ENCODE measurements at places on chromosomes 16 and 17. TPM values are rescaled to one million over a fixed set of nuclear protein-coding genes. Genes with fewer than 3 reads are reported as not detected.

The KRT32 gene
- not detected for total RNA-seq

- H3K27me3 ChIP-seq, result peaks cover 5% of the 10 kb centered on the region
- no peaks in the 10 kb centered on the region for H3K4me1 ChIP-seq
Measured at GRCh38 chr16:86212706-86213436, 297.5 kb upstream of the FOXF1 start.

DNA sequence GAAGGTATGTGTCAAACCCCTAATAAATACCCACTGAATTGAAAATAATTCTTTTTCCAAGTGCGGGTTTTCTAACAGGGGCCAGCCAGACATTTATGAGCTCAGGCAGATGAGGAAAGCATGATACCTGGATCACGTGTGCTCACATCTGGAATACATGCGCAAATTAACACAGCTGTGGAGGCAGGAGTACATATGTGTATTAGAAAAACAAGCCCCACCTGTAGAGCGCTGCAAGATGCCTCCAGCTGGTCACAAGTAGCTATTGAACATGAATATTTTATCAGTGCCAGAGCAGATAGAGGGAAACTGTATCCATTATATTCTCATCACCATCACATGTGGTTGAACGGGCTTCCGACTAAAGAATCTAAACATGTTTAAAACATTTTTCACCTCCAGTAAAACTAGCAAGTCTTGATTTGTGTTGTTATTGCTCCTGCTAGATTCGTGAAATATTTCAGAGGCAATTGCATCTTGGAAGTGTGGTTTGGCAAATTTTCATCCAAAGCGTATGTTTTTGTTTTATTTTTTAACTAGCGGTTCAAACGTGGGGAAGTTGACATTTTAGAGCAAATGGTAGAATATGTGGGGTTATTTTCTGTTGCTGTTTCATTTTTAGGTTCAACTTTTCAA lies 482.8 kb downstream of the CDH13 start:
- no peak for DNase-seq
- H3K27ac ChIP-seq, result no peak overlapping the region
- H3K36me3 ChIP-seq, result no peaks in the 10 kb centered on the region
- no peaks in the 10 kb centered on the region for H3K27me3 ChIP-seq
- no peak overlapping the region for H3K4me3 ChIP-seq

DNA sequence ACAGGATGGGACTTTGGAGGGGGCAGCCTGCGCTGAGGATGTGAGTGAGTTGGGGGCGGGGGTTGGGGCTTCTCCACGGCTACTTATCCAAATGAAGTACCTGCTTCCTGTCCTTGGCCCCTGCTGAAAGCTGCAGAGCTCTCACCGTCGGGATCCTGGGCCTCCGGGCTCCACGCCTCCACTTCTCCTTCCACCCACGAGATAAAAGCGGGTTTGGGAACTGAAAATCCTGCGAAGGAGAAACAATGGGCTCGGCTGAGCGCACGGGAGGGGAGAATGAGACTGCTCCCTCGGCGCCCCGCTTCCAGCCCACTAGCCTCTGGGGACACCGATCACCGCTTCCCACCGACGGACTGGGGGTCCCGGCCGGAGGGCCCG lies 486 bp downstream of the ZNF785 start:
- H3K4me3 ChIP-seq, result peak overlapping the region; percentile 77
- no peaks in the 10 kb centered on the region for H3K27me3 ChIP-seq
- peaks cover 3% of the 10 kb centered on the region for H3K36me3 ChIP-seq
- peak overlapping the region; percentile 72 for H3K27ac ChIP-seq
- H3K4me1 ChIP-seq, result peaks cover 15% of the 10 kb centered on the region

GRCh38 chr16:75909746-75910145 lies 183.5 kb upstream of the CPHXL start:
- H3K36me3 ChIP-seq, result no peaks in the 10 kb centered on the region
- no peak overlapping the region for H3K27ac ChIP-seq
- H3K4me3 ChIP-seq, result no peak overlapping the region
- no peaks in the 10 kb centered on the region for H3K4me1 ChIP-seq

GRCh38 chr16:63813862-63814261 lies 1308.0 kb downstream of the CDH11 start:
- H3K4me3 ChIP-seq, result no peak overlapping the region
- no peaks in the 10 kb centered on the region for H3K4me1 ChIP-seq
- peaks cover 4% of the 10 kb centered on the region for H3K27me3 ChIP-seq
- DNase-seq, result no peak
- no peaks in the 10 kb centered on the region for H3K36me3 ChIP-seq

DNA sequence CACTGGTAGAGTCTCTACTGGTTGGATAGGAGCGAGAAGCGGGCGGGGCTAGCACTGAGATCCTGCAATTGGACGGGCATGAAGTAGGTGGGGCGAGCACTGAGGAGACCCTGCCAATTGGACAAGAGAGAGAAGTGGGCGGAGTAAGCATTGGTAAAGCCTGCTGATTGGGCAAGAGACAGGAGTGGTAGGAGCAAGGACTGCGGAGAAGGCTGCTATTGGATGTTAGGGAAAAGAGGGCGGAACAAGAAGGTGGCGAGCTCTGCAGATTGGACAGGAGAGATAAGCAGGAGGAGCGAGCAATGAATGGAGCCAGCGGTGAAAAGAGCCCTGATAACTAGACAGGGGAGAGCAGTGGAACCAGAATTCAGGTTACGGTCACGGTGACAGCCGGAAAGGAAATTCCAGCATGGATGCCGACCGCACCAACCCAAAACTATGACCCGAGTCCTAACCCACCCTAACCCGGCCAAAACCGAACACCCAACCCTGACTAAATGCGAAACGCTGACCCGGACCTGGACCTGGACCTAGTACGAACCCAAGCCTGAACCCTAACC lies 4.8 kb downstream of the SCGB1C2 start:
- DNase-seq, result peak; percentile 76
- no peak overlapping the region for H3K27ac ChIP-seq
- no peaks in the 10 kb centered on the region for H3K27me3 ChIP-seq
- no peak overlapping the region for H3K4me3 ChIP-seq
- no peaks in the 10 kb centered on the region for H3K36me3 ChIP-seq

DNA sequence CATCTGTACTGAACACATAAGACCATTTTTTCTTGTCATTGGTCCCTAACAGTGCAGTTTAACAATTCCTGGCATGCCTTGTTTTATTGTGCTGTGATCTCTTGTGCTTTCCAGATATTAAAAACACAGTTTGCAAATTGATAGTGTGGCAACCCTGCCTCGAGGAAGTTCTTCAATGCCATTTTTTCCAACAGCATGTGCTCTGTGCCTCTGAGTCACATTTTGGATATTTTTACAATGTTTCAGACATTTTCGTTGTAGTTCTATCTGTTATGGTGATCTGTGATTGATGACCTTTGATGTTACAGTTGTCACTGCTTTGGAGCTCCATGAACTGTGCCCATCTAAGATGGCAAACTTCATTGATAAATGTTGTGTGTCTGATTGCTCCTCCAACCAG lies 66.2 kb downstream of the GOSR1 start:
- no peaks in the 10 kb centered on the region for H3K4me1 ChIP-seq
- no peak for DNase-seq
- no peak overlapping the region for H3K27ac ChIP-seq

DNA sequence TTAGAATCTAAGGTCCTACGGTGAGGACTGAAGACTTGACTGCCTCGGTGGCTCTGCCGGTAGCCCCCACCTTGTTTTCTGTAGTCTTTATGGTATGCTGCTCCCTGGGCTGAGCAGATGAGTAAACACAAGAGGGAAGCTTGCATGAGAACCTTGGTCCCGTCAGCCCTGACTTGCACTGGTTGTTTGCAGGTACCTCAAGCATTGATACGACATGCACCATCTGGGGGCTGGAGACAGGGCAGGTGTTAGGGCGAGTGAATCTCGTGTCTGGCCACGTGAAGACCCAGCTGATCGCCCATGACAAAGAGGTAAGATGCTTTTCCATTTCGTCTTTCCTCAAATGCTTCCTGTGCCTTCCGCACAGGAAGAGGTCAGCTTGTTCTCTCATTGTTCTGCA lies 21.1 kb upstream of the TACO1 start:
- no peaks in the 10 kb centered on the region for H3K4me1 ChIP-seq
- H3K27ac ChIP-seq, result peak overlapping the region; percentile 33
- H3K27me3 ChIP-seq, result no peaks in the 10 kb centered on the region
- H3K4me3 ChIP-seq, result no peak overlapping the region
- peaks cover 32% of the 10 kb centered on the region for H3K36me3 ChIP-seq

DNA sequence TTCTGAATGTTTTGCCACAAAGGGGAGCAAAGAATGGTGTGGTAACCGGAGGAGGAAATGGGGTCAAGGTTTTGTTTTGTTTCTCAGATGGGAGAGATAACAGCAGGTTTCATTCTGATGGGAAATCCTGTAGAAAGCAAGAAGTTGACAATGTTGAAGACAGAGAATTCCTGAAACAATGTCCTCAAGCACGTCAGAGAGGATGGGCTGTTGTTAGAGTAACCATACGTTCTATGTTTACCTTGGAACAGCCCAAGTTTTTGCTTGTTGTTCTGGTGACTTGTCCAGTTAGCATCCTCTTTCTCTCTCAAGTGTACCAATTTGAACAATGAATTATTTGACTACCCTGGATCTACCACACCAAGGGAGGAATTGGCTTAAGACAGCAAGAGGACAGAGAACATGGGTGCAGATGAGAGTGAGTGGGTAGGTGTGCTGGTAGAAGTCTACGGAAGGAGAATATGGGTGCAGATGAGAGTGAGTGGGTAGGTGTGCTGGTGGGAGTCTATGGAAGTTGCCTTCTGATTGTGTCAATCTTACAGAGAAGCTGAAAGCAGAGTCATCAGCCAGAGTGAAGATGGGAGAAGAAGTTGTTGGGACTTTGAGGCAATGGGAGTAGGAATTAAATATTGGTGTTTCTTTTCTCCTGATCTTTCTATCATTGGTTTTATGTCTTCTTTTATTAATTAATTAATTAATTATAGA lies 14.8 kb upstream of the NSRP1 start:
- peaks cover 6% of the 10 kb centered on the region for H3K27me3 ChIP-seq
- DNase-seq, result no peak
- peaks cover 8% of the 10 kb centered on the region for H3K4me1 ChIP-seq
- no peak overlapping the region for H3K27ac ChIP-seq
- H3K36me3 ChIP-seq, result no peaks in the 10 kb centered on the region
- H3K4me3 ChIP-seq, result no peak overlapping the region

DNA sequence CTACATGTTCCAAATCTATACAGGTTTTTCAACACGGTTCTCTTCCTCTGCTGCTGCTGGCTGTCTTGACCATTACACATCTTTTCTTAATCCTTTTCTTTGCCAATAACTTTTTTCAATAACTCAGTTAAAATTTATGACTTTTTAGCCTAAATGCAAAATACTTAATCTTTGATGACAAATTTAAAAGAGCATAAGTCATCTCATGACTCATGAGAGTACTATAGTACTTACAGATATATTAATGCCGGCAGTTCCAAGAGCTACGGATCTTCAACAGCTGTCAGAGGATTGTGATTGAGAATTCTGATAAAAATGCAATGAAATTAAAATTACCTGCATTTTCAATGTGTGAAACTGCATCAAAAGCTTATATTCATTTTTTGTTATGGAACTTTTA lies 105.5 kb downstream of the KPNA2 start:
- no peak for DNase-seq
- no peak overlapping the region for H3K4me3 ChIP-seq
- no peaks in the 10 kb centered on the region for H3K27me3 ChIP-seq
- no peak overlapping the region for H3K27ac ChIP-seq

DNA sequence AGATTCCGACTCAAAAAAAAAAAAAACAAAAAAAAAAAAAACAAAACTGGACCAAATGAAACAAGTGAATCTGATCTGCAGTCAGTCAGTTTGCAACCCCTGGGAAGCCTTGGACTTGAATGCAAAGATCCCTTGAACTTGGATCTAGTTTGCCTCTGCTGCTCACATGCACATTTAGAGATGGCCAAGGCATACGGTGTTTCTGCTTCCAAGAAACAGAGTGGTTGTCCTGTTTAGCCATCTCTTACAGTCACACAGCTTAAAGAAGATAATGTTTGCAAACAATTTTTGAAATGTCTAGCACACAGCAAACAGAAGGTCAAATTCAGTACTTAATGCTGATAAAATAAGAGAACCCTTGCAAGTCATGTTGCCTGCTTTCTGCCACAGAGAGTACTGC lies 4.5 kb downstream of the NDE1 start:
- no peak for DNase-seq
- H3K4me1 ChIP-seq, result peaks cover 27% of the 10 kb centered on the region
- no peaks in the 10 kb centered on the region for H3K27me3 ChIP-seq
- no peak overlapping the region for H3K27ac ChIP-seq

GRCh38 chr16:81560979-81561657 lies 116.5 kb downstream of the CMIP start:
- no peaks in the 10 kb centered on the region for H3K27me3 ChIP-seq
- no peak overlapping the region for H3K27ac ChIP-seq
- no peaks in the 10 kb centered on the region for H3K36me3 ChIP-seq
- H3K4me1 ChIP-seq, result peaks cover 32% of the 10 kb centered on the region
- no peak for DNase-seq

- peak overlapping the region; percentile 95 for H3K4me3 ChIP-seq
- DNase-seq, result peak; percentile 85
- peaks cover 20% of the 10 kb centered on the region for H3K36me3 ChIP-seq
- no peaks in the 10 kb centered on the region for H3K27me3 ChIP-seq
Measured at GRCh38 chr17:59105852-59106462, 723 bp downstream of the TRIM37 start.

DNA sequence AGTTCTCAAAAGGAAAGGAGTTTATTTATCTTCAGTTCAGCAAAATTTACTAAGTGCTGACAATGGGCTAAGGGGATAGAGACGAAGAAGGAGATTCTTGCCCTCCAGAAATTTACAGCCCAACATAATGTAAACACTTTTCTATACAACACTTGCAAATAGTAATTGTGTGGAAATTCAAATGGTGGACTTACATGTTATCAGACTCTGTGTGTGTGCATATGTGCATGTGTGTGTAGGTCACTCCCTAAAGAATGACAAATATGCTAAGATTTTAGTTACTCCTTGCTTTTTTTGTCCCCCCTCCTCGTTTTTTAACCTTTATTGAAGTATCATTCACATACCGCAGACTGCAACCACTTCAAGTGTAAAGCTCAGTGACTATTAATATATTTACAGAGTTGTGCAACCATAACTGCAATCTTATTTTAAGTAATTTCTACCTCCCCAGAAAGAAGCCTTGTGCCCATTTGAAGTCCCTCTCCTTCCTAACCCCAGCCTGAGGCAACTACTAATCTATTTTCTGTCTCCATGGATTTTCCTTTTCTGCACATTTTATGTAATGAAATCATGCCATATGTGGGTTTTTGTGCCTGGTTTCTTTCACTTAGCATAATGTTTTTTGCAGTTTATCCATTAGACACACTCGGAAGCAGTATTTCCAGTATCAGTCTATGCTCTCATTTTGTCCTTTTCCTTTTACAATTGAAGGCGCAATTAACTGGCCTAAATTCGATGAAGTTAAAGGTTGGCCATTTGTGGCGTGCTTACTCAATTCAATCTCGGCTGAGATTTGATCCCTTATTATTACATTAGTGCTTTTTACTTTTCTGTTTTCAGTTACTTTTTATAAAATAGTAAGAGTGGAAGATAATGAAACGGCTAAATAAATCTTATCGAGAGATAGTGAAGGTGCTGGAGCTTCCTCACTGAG lies 318.4 kb downstream of the HAPSTR1 start:
- no peaks in the 10 kb centered on the region for H3K4me1 ChIP-seq
- no peaks in the 10 kb centered on the region for H3K36me3 ChIP-seq
- DNase-seq, result no peak
- H3K27ac ChIP-seq, result no peak overlapping the region
- no peak overlapping the region for H3K4me3 ChIP-seq

GRCh38 chr16:2740476-2740875 lies 12.0 kb upstream of the SRRM2 start:
- no peaks in the 10 kb centered on the region for H3K36me3 ChIP-seq
- DNase-seq, result no peak
- H3K27me3 ChIP-seq, result no peaks in the 10 kb centered on the region
- no peak overlapping the region for H3K4me3 ChIP-seq
- no peaks in the 10 kb centered on the region for H3K4me1 ChIP-seq

GRCh38 chr17:71942626-71943025 lies 178.2 kb upstream of the SOX9 start:
- no peak for DNase-seq
- no peaks in the 10 kb centered on the region for H3K4me1 ChIP-seq
- no peaks in the 10 kb centered on the region for H3K36me3 ChIP-seq
- H3K27me3 ChIP-seq, result peaks cover 6% of the 10 kb centered on the region
- no peak overlapping the region for H3K4me3 ChIP-seq

Data from osteocyte (in vitro differentiated cells).